ENCODE measurements at places on chromosomes 4 and X.

DNA sequence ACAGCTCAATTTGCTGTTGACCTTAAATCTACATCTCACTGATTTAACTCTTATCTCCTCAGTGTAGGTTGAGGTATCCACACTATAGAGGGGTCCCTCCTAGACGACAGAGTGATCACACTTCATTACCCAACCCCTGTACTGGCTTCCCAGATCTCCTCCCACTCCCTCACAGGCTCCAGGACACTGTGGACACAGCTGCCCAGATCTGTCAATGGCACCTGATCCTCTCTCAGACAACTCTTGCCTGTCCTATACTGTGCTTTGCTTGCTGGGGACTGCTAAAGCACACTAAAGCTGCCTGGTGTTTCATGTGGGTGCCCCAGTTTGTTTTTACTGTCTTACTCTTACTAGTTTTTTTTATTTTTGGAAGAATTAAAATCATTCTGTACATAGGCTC is 27.9 kb downstream of the RAB40AL start:
- DNase-seq = no peak

DNA sequence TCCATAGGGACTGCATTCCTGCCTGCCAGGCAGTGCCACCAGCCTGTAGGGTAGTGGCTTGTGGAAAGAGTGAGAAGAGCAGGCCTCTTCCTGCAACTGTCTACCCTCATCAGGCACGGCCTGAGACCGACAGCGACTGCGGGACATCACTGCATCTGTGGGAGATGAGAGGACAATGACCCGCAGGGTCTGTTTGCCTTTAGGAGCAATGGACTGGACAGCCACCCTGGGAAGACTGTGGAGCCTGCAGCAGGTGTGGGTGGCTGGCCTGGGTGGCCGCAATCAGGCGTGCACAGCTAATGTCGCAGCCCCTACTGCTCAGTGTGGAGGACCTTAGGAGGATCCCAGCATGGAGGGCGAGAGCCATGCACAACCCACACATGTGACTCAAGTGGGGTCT is 227.9 kb downstream of the PTTG2 start:
- no peak for DNase-seq

DNA sequence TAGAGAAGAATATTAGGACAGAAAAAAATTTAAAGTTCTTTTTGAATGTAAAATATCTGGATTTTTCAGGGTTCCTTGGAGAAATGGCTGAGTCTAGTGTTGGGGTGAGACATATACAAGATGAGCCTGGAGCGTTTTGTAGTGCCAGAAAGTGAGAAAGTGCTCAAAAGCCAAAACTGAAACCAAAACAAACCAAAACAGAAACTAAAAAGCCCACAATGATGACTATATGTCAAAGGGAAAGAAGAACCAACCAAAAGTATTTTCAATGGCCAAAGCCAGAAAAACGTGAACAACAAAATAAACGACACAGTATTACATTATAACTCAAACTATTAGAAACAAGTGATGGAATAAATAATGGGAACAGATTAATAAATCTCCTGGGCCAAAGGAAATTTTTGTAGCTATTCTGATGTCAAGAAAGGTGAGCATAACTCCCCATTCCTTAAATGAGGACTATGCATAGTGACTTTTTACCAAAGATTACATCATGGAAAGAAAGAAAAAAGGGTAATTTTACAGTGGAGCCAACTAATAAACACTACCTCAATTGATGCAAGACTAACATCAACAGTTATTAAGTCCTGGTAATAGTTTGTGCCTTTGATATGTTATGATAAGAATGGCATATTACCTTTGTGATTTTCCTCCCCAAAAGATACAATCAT is 1137.6 kb downstream of the C4orf33 start:
- no peak for DNase-seq

GRCh38 chr4:8352368-8353157 is 83.0 kb downstream of the HTRA3 start:
- peak; percentile 36 for DNase-seq

- no peak for DNase-seq
Measured at GRCh38 chr4:108185252-108185651, 16.5 kb upstream of the LEF1 start.

GRCh38 chr4:153113061-153113837 is 91.0 kb upstream of the TRIM2 start:
- no peak for DNase-seq

- no peak for DNase-seq
Measured at GRCh38 chrX:132834109-132834508, 124.3 kb downstream of the HS6ST2 start.

- no peak for DNase-seq
Measured at GRCh38 chr4:25223802-25224375, 9.9 kb upstream of the PI4K2B start.

- no peak for DNase-seq
Measured at GRCh38 chr4:145019346-145019745, 78.7 kb downstream of the ANAPC10 start.

DNA sequence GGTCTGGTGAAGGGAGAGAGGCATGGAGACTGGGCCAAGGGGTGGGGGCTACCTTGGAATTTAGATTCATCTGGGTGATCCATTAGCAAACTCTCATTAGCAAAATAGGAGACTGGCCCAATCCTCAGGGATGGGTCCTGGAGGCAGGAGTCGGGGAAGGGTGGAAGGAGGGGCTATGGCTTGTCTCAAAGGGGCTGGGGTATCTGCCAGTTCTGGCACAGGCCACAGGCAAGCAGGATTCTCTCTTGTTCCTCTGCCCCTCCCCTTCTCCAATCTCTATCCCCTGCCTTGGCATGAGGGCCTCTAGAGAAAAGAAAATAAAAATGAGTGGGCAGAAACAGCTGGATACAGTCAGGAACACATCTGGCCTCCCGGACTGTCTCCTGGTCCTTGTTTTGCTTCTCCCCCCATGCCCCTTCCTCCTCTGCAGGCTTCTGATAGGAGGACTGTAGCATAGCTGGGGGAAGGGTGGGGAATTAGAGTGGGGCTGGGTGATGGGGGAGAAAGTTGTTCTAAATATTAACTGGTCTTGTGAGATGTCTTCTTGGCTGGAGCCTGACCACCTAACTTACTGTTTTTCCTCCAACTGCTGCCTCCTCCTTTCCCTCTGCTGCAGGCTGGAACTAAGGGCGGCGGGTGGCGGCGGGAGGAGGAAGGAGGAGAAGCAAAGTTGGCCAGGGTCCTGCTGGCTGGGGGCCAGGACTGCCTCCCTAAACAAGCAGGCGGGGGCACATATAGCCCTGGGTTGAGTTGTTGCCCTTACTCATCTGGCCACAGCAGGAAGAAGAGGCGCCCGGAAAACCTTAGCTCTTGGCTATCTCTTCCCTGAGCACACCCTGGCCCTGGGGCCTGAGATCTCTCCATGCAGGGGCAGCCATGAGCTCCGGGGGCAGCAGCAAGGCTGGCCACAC is 53.3 kb upstream of the LAS1L start:
- DNase-seq = peak; percentile 67

DNA sequence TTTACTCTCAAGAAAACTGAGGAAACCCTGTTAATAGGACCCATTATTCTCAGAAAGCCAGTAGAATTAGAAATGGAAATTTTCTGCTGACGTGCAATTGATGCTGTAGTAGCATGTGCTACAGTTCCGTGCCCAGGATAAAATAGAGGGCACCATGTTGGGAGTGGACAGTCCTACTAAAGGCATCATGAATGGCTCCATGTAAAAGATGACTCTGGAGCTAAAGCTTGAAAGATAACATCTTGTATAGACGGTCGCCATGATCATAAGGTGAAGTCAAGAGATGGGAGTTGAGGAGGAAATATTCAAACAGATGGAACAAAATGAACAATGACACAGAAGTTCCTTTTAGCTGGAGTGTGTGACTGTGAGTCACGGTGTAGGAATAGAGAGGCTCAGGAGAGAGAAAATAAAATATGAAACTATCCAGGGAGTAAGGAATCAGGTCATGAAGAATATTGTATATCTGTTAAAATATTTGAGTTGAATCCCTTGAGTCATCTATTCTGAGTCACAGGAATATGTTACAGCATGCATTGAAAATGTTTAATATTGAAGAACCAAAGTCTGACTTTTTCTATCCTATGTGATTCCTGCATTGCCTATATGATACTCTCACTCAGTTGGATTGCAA is 31.8 kb downstream of the ANXA10 start:
- DNase-seq = no peak

GRCh38 chr4:35689870-35690269 is 554.4 kb downstream of the ARAP2 start:
- no peak for DNase-seq

DNA sequence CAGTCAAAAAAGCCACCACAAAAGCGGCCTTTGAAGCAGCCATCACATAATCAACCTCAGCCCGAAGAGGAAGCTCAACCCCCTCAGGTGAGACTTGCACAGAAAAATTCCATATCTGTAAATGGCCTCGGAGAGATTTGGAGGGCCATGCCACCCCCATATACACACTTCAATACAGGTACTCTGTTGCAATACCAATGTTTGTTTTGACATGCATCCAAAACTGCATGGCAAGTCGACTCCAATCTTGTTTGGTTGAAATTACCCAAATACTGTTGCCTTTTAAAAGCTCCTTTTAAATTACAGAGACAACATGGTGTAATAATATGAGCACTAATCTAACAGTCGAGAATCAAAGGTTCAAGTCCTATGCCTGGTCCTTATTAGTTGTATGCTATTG is 5.9 kb downstream of the ENAM start:
- DNase-seq = no peak

GRCh38 chr4:65791111-65791811 is 121.0 kb upstream of the EPHA5 start:
- DNase-seq = no peak

DNA sequence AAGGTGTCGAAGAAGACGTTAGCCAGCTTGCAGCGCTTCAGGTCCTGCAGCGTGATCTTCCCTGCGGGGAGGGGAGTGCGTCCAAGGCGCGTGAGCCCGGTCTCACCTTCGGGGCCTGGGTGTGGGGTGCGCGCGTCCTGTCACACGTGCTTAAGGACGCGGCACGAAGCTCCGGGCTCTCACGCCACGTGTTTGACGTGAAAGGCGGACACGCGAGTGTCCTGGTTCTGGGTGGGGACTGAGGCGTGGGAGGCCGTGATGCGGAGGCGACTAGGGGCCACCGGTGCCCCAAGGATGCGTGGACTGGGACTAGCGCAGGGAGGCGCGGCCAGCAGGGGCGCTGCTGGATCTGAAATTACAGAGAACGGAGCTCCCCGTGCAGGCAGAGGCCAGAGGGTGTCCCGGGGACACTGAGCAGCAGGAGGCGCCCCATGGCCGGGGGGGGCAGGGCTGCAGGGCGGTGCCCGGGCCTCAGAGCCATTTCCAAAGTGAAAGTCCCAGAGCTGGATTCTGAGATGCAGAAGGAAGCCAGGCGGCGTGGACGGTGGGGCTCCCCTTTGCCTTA is 20.3 kb upstream of the GTPBP6 start:
- no peak for DNase-seq

- no peak for DNase-seq
Measured at GRCh38 chr4:126705266-126705665, 927.5 kb upstream of the INTU start.

DNA sequence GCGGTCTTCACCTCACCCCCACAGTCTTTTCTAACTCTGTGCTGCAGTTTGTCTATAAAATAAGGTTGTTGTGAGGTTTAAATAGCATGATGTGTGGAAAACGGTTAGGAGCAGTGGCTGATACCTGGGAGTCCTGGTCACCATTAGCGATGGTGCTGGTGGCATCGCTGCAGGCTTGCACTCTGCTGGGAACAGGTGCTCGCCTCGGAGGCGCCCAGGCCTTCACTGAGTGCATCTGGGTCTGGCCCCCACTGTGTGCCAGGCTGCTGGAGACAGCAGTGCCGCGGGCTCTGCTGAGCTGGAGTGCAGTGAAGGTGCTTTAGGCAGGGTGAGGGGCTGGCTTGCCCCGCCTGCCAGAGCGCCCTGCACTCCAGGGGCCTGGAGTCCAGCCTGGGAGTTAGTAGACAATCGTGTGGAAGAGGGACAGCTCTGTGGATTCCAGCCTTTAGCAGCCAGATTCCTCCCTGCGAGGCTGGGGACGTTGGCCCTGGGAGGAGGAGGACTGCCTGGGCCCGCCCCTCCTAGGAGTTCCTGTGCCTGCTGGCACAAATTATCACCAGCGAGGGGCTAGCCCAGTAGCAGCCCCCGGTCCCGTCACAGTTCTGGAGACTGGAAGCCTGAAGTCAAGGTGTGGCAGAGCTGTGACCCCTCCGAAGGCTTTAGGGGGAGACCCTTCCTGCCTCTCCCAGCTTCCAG is 7.3 kb downstream of the RGS12 start:
- no peak for DNase-seq

DNA sequence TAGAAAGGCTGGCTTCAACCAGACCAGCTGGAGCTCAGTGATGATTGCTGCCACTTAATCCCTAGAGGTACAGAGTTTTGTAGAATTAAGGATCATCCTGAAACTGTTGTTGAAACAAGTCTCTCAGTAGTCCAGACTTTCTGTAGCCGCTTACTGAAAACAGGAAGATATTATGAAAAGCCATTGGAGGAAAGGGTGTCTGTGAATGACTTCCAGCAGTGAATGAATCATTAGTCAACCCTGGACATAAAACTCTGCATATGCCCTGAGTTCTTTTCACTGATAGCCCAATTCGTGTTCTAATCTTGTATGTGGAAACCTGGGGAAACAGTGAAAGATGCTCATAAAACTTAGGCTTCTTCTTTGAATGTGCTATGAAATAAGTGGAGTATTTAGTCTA is 14.8 kb downstream of the HOPX start:
- no peak for DNase-seq

DNA sequence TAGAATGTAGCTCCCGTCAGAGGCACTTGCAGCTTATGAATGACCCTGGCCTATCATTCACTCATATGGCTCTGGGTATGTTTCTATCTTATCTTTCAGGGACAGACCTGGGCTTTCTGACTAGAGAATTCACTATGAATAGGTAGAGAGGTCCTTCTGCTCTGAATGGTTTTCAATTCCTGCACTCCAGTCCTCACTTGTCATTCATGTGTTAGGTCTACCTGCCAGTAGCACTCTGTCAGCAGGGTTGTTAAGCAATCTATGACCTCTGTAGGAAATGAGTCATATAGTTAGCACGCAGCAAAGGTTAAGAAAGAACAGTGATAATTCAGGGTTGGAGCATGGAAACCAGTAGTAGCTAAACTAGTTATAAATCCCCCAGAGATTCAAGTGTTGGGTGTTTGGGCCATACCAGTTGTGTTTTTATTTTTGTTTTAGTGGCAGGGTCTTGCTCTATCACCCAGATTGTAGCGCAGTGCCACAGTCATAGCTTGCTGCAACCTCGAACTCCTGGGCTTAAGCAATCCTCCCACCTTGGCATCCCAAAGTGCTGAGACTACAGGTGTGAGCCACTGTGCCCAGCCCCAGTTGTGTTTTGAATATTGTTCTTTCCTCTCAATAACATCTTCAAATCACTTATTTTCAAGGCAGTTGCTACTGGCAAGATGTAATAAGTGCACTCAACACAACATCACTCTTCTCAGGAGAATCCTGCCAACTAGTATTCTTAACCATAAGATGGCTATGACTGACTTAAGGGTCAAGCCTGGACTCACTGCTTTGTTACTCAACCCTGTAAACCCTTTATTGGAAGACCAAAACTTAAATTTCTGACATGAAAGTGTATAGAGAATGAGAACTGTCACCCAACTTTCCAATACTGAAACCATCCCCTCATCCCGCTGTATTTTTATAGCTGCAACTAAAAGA is 25.1 kb downstream of the ARL13A start:
- DNase-seq = no peak
